ENCODE measurements at places on chromosomes 5 and 9.

GRCh38 chr5:1288439-1289335 lies 6.2 kb downstream of the TERT start:
- DNase-seq = no peak

- DNase-seq = no peak
These were observed 168.5 kb upstream of the GAS1 start for GRCh38 chr9:87115785-87116184.

GRCh38 chr5:154396128-154396527 lies 49.7 kb upstream of the SAP30L start:
- DNase-seq = no peak

DNA sequence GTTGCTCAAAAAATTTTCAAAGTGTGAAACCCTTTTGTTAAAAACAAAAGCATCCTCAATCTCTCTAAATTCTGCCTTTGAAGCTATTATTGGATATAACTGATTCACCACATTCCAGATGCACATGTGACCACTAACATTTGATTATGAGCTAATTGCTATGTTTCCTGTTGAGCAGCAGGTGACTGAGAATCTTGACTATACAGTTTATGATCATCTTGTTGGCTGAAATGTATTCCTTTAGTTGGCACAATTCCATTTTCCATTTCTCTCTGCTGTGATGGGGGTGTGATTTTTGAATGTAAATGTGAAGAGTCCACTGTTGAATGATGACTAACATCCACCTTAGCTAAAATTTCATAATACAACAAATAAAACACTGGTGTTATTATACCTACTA lies 10.7 kb downstream of the LYSMD3 start:
- no peak for DNase-seq

- no peak for DNase-seq
These were observed 17.7 kb upstream of the LRRC14B start for GRCh38 chr5:173392-174290.

DNA sequence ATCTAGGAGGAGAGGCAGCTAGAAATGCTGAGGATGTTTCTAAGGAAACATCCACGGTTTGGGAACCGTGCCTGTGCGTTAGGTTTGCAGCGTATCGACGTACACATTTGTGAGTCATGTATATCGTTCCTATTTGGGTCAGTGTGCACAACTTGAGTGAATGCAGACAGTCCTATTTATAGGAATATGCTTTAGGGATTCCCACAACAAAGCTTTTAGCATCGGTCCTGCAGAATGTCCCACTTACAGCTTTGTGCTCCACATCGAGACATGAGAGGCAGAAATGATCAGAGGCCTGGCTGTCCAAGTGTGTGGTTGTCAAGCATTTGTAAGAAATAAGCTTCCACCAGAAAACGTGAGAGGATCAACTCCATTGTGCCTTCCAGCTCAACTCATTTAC lies 1282.7 kb upstream of the WWC1 start:
- DNase-seq = no peak

GRCh38 chr5:145775893-145776444 lies 59.2 kb downstream of the PRELID2 start:
- no peak for DNase-seq

- DNase-seq = no peak
These were observed 211.6 kb downstream of the MAST4 start for GRCh38 chr5:66807743-66808142.

GRCh38 chr9:95351051-95351450 lies 33.5 kb upstream of the FANCC start:
- no peak for DNase-seq

GRCh38 chr5:128765448-128766061 lies 199.7 kb upstream of the SLC27A6 start:
- no peak for DNase-seq

DNA sequence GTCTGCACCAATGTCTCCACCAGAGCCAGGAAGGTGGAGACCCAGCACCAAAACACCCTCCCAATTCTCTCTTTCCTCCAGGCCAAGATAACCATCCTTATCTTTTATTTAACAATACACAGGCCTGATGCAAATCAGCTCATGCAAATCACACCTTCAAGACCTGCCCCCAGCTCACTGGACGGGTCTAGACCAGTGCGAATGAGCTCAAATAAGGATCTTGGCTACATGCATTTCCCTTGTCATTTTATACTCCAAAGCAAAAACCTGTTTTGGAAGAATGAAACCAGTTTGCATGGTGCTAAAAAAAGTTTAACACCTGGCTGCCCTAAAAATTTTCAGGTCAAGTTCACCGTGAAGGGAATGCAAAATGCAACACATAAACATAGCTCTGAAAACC lies 31.9 kb upstream of the DAPK1 start:
- DNase-seq = no peak

- DNase-seq = no peak
These were observed 99.4 kb downstream of the INSL6 start for GRCh38 chr9:5085993-5086392.

DNA sequence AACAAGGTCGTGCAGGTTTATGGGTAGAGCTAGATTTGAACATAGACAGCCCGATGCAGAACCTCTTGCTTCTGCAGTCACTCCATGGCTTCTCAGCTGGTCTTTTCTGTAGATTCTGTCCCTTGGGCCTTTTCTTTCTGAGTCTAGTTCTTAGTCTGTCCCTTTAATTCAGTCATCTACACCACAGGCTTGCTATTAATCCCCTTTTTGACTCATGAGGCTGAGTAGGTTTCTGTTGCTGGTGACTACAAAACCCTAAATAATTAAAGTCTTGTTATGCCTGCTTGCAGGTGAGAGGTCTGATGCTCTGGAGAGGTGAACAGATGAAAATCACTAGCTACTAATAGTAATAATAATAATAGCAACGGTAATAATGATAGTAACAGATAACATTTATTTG lies 19.3 kb upstream of the STRBP start:
- no peak for DNase-seq

GRCh38 chr5:40198736-40199135 lies 481.0 kb upstream of the PTGER4 start:
- DNase-seq = no peak

DNA sequence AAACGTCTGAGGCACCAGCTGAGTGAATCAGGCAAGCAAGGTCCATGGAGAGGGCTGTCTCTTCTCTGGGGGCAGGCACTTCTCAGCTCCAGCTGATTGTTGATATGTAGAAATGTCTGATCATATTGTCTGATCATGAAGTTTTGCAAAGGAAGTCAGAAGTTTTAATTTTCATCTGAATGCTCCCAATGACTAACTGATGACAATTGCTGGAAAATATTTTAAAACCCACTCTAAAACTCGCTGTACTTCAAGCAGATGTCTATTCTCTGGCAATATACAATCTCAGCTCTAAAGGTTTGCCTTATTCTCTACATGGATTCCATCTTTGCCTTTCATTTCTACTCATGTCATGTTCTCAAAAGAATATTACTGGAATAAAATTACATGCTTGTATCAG lies 12.7 kb downstream of the PLK2 start:
- DNase-seq = no peak

DNA sequence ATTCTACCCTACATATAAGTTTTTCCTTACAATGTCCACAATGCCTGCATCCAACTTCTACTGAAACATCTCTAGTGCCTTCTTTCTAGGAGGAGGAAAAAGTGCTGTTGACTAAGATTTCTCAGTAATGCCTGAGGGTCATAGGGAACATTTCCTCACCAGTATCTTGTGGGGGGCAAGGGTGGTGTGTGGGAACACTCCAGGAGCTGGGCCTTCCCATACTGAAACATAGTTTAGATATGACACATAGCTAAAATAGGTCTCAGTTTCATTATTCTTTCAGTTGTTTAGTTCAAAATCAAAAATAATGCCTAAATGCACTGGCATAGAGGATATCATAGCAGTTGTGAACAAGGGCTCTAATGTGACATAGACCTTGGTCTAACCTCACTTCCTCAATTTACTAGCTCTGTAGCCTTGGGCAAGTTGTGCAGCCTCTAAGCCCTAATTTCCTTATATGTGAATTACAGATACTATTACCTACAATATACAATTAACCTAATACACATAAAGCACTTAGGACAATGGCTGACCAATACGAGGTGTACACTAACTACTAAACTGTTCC lies 66.1 kb downstream of the HAPLN1 start:
- no peak for DNase-seq

DNA sequence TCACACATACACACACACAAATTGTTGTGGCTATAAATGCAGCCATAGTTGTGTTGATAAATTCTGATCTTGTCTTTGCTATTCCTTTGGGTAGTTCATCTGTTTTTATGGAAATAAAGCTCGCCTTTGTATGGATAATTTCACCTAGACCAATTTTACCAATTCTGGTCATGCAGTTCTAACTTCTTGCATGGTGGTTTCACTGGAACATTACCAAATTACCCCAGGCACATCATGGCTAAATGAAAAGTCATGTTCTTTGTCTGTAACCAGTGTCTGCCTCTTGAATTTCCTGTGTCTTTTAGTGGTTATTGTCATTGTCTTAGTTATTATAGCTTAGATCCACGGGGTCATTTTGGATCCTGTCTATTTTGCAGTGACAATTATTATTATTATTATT lies 50.3 kb upstream of the TMC1 start:
- DNase-seq = no peak

DNA sequence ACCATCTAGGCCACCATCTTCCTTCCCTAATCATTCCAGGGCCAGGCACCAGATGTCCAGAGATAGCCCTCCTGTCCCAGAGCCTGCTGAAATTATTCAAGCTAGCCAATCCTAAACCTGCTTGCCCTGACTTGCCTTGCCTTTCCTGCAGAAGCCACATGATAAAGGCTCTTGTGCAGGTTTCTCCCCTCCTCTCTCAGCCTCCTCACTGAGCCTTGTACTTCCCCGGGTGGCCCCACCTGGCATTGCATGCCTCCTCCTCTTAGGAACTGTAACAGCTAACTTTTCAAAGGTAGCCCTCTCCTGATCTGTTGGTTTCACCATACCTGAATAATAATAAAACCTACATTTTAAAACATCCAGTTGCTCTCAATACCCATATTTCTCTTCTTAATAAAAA lies 42.6 kb downstream of the DIRAS2 start:
- DNase-seq = no peak

- DNase-seq = no peak
These were observed 22.2 kb upstream of the PAX5 start for GRCh38 chr9:37056046-37056920.

DNA sequence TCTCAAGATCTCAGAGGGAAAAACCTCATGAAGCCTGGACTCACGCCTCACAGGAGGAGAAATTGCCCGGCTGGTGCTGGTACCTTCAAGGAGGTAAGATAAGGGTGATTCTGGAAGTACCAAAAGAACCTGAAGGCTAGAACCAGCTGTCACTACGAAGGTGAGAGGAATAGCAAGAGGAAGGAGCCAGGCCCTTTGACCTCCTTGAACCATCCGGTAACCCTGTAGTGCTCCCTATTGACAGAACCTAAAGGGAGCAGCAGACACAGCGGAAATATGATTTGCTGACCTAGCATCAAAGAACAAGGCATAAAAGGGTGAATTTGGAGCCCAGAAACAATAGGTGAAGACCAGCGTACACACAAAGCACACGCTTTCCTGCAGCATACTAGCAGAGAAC lies 92.2 kb downstream of the DOCK8 start:
- no peak for DNase-seq

GRCh38 chr9:121837113-121837961 lies 185.9 kb downstream of the DAB2IP start:
- DNase-seq = no peak

GRCh38 chr9:119788921-119789320 lies 419.7 kb upstream of the BRINP1 start:
- DNase-seq = no peak

- DNase-seq = no peak
These were observed 111.2 kb downstream of the SMARCA2 start for GRCh38 chr9:2126331-2126803.

DNA sequence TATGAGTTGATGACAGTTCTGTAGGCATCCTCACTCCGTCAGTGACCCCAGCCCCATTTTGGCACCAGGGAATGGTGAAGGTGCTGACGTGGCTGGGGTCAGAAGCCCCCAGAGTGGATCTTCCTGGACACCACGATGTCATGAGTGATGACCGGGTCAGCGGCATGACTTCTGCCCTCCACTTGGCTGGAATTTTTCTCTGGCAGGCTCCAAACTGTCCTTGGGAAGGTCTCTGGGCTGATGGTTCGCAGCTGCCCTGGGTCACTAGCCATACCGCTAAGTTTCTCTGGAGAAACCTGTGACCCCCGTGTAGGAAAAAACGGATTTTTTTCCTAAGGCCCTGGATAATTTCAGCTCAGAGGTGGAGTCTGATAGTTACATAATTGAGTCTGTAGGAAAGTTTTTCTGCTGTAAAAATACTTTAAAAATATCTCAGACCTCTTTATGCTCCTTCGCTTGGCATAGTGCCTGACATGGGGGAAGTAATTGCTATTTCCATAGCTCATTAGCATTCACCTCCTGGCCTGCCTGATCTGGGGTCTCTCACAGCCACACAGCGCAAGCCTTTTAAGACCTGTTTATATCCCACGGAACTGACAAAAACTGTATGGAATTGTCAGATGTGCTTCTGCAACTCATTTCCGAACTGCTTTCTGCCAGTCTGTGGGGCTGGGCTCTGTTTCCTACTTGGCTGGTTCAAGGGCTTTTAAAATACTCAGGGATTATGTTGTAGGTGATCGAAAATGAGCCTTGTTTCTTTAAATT lies 69.2 kb downstream of the ANGPTL2 start:
- DNase-seq = no peak

GRCh38 chr5:56440871-56441740 lies 208.0 kb upstream of the ANKRD55 start:
- DNase-seq = no peak

DNA sequence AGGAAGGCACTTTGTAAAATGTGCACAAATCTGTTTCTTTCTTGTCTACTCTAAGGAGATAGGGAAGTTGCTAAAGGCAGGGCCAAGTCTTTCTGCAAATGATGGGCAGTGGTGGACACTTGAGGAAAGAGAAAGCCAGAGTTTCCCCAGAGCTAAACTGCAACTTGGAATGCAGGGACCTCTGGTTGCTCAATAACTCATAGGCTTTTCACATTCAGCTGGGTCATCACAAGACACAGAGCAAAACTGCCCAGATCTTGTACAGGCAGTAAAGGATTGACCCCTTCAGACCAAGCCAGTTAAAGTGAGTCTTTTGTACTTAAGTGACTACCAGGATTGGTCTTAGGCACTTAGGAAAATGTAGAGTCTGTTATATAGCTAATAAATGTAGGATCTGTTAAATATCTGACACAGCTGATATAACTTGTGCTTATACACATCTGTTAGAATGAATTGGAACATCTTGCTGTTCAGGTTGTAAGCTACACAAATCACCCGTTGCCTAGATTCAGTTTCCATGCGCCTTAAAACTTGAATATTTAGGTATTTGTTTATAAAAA lies 13.5 kb upstream of the AGXT2 start:
- DNase-seq = no peak
